ENCODE measurements at places on chromosomes 12 and 14. TPM values are rescaled to one million over a fixed set of nuclear protein-coding genes. Genes with fewer than 3 reads are reported as not detected.

GRCh38 chr12:5907807-5908206 is 37.3 kb downstream of the ANO2 start:
- no peak for DNase-seq

GRCh38 chr14:34872822-34873588 is 2.2 kb downstream of the BAZ1A start:
- DNase-seq, result no peak

DNA sequence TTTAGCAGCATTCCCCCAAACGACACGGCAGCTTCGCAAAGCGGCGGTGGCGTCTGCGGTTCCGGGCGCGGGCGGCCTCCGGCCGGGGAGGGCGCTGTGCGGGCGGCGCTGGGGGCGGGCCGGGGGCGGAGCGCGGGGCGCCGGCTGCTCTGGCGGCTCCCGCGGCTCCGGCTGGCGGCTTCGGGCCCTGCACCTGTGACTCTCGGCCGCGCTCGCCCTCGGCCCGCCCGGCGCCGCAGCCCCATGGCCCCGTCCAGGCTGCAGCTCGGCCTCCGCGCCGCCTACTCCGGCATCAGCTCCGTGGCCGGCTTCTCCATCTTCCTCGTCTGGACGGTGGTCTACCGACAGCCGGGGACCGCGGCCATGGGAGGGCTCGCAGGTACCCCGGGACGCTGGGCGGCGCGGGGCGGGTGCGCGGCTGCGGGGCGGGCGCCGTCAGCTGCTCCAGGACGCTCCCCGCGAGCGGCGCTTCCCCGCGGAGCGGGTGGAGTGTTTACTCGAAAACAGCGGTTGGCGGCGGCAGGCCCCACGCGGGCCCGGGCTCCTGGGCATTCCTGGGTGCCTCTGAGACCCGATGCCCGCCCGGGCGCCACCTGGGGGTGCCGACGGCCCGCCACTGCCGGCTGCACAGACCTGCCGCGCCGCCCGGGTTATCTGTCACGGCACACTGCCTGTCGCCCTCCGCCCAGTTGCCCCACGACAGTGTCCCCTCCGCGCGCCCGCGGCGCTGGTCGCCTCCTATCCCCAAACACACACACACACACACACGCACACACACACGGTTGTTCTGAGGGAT is at the start of gene SLC48A1:
Gene SLC48A1 (plus strand): TSS at position 177 of the 796 bp plus-strand sequence. CDS start 67 bp downstream, at position 244.
- DNase-seq, result peak; percentile 67

GRCh38 chr14:29075761-29076160 is 309.2 kb downstream of the FOXG1 start:
- no peak for DNase-seq

- no peak for DNase-seq
These were observed 18.7 kb downstream of the PKP2 start for GRCh38 chr12:32877601-32878459.

GRCh38 chr14:89900802-89901201 is 53.7 kb downstream of the EFCAB11 start:
- no peak for DNase-seq

GRCh38 chr12:8584004-8584403 is 28.7 kb downstream of the AICDA start:
- no peak for DNase-seq

DNA sequence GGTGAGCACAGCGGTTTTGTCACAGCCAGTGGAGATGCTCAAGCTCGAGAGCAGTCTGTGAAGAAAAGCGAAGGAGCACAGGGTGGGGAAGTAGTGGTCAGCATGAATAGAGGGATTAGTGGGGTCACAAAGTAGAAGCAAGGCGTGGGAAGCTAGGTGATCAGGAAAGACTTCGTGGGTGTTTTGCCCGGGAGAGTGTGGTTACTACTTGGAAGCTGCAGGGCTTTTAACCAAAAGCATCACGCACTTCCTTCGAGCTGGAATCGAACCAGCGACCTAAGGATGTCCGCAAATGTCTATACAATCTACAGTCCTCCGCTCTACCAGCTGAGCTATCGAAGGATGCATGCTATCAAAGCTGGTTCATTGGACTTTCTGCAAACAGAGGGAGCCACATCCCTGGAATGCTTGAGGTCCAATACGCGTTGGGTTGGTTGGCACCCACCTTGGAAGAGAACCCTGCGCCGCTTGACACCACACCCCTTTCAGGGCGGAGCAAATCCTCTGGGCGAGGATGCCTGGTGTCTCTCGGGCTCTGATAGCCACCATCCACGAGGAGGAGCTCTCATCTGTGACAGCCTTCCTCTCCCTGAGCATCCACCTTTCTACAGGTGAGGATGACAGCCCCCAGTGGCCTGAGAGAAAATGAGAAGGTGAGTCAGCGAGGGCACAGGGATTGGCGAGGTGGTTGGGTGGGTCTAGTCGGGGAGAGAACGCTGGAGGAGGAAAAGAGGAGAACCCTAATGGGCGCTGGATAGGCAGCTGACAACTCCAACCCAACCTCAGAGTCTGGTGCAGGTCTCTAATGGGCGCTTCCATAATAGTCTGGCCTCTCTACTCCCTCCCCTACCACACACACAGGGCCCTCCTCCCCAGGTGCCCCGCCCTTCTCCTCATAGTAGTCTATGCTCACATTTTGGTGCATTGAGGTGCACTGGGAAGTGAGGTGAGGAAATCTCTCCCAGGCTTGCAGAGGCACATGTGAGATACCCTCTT is 16.0 kb upstream of the OR6S1 start:
- DNase-seq, result peak; percentile 25

DNA sequence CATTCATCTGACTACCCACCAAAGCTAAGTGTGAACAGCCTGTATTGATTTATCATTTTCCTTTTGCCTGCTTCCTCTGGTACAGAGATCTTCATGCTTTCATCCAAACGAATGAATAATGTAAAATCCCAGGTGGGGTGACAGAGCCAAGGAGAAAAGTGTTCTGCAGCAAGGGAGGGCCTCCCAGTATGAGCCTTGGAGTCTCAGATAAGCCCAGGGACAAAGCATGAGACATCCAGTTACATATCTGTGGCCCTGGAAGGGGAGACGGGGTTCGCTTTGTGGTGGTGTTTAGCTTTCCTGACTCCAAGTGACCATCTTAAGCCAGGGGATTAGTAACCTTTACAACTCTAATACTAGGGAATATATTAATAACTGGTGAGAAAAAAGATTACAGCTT is 177.1 kb downstream of the ETV6 start:
- no peak for DNase-seq

GRCh38 chr12:98699586-98699985 is 54.5 kb downstream of the APAF1 start:
- DNase-seq, result no peak

GRCh38 chr12:65827342-65827741 is 3.1 kb downstream of the HMGA2 start:
- DNase-seq, result no peak

- no peak for DNase-seq
These were observed 70.7 kb downstream of the PAWR start for GRCh38 chr12:79619872-79620562.

GRCh38 chr12:5191803-5192538 is 148.3 kb downstream of the KCNA5 start:
- no peak for DNase-seq

The RTL1 gene
- not detected for total RNA-seq

The TPH2 gene
- total RNA-seq, result not detected

The AKAP6 gene
- 0.62 TPM for total RNA-seq

The HOXC11 gene
- total RNA-seq, result not detected

The KERA gene
- total RNA-seq, result not detected

The CD163 gene
- total RNA-seq, result not detected
